Stimulated activated CD8-positive, alpha-beta memory T cell treated with anti-CD3 and anti-CD28 coated beads, Interleukin-2, amount 100 ng/mL, for 1 hour (primary cell): ENCODE measurements at places on chromosomes 2 and 18.

GRCh38 chr18:23384778-23385736, 68.0 kb upstream of the RIOK3 start:
- DNase-seq, result no peak

GRCh38 chr2:137776697-137777096, 187.6 kb upstream of the HNMT start:
- no peak for DNase-seq

- DNase-seq, result no peak
Measured at GRCh38 chr2:219561179-219562048, 9.9 kb downstream of the OBSL1 start.

DNA sequence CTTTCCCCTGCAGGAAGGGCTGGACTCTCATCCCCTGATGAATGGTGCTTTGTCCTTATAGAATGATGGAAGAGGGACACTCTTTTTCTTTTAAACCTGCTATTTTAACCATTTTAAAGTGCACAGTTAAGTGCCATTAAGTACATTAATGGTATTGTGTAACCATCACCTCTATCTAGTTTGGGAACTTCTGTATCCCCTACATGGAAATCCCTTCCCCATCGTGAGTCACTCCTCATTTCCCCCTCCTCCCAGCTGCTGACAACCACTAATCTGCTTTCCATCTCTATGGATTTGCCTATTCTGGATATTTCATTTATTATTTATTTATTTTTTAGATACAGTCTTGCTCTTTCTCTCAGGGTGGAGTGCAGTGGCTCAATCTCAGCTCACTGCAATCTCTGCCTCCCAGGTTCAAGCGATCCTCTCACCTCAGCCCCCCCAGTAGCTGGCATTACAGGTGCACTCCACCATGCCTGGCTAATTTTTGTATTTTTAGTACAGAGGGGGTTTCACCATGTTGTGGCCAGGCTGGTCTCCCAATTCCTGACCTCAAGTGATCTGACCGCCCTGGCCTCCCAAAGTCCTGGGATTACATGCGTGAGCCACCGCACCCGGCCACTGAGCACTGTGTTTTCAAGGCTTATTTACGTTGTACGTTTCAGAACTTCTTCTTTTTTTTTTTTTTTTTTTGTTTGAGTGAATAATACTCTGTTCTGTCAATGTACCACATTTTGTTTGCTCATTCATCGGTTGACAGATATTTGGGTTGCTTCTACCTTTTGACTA, 15.8 kb downstream of the DGKD start:
- no peak for DNase-seq
